Fibroblast of villous mesenchyme (primary cell): ENCODE measurements at places on chromosomes 2 and 18. TPM values are rescaled to one million over a fixed set of nuclear protein-coding genes. Genes with fewer than 3 reads are reported as not detected.

ABCB11 gene
- total RNA-seq = under 0.01 TPM in 1 of 2 replicates, not detected in the other

RNF125 gene
- under 0.01 TPM in 2 replicates for total RNA-seq

CHAC2 gene
- 1.9 and 5.2 TPM in 2 replicates for total RNA-seq

GCKR gene
- 0.32 TPM in 1 of 2 replicates, not detected in the other for total RNA-seq

SULT1C4 gene
- total RNA-seq = 0.32 and 0.43 TPM in 2 replicates

QPCT gene
- 27.1 and 47.5 TPM in 2 replicates for total RNA-seq

ALPP gene
- total RNA-seq = not detected in 2 replicates

DNA sequence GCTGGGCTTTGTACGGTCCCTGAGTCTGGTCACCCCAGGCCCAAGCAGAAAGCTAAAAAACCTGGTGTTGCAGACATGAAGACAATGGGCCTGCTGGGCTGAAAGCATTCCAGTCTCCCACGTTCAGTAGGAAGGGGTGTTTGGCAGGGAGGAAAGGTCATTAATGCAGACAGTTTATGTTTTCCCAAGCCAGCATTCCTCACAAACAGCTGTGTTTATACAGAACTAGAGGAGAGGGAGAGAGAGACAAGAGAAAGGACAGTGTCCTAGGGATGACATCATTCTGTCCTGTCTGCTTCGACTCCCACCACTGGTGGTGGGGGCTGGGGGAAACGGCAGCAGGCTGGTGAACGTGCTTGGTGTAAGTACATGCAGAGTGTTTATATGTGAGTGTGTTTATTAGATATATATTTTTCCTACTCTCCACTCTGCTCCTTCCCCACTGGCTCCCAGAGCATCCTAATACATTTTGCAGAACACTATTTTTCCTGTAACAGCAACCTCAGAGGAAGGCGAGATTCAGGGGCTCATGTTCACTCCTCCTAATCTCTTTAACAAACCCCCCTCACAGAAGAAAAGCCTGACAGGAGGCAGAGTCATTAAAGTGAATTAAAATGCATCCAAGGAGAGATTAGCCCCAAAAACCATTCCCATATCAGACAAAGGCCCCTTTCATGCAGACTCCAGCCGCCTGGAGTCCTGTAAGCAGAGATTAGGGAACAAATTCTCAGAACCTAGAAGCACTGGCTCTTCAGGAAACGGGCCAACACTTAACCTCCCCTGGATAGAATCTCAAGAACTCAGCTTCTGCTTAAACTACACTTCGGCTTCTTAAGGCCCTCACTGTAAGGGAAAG lies 380.4 kb downstream of the TNS1 start:
- DNase-seq = peak; percentile 98

DNA sequence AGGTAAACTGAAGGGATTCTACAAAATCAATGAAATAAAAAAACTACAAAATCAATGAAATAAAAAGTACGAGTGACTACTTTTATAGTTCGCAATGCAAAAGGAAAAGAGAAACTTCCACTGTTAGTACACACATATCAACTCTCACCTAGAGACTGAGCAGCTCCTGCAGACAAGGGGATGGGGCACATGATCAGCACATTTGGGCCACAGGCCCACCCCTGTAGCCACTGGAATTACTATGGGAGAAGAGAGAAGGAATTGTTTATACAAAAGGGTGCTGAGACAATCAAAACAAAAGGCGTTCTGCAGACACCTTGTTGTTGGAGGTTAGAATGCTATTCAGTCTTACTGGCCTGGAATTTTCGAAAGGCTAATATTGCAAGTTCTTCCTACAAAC lies 34.7 kb upstream of the CD226 start:
- no peak for DNase-seq

DNA sequence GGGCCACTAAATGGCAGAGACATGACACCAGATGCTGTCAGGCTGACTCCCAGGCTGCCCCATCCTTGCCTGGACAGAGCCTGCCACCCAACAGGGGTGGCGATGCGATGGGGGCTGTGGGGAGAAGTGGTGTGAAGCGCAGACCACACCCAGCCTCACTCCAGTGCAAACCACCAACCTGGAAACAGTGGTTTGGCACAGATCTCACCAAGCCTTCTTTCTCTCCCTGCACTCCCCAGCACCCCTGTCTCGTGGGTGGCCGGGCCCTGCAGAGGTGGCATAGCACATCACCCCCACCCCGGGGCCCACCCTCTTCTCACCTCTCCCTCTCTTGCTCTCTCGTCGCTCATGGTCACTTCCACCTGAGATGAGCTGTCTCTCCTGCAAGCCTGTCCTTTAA lies 32.6 kb downstream of the CIB4 start:
- DNase-seq = no peak

- DNase-seq = no peak
These were observed 159.8 kb upstream of the PIEZO2 start for GRCh38 chr18:11309172-11309571.

GRCh38 chr18:8630546-8630945 lies 21.3 kb downstream of the RAB12 start:
- DNase-seq = no peak

- no peak for DNase-seq
These were observed 7.5 kb upstream of the CYP26B1 start for GRCh38 chr2:72155151-72155550.

- no peak for DNase-seq
These were observed 93.4 kb upstream of the MSH2 start for GRCh38 chr2:47309472-47309951.

- peak; percentile 94 for DNase-seq
These were observed at the start of gene CERS6 for GRCh38 chr2:168455645-168456520. TSS of gene CERS6 (plus strand) at chr2:168456272. CDS start at chr2:168456449, 177 bp downstream.

- DNase-seq = no peak
These were observed 254.3 kb downstream of the RBM43 start for GRCh38 chr2:151007365-151007764.

- no peak for DNase-seq
These were observed 2.7 kb upstream of the DCC start for GRCh38 chr18:52337276-52337675.
